Cardiac septum (tissue), 1 donor: ENCODE measurements at places on chromosomes 12 and 14. TPM values are rescaled to one million over a fixed set of nuclear protein-coding genes. Genes with fewer than 3 reads are reported as not detected.

JPH4 gene
- 0.19 TPM for total RNA-seq

AKAP3 gene
- total RNA-seq, result 2.6 TPM

SCN8A gene
- total RNA-seq, result 0.19 TPM

CD4 gene
- total RNA-seq, result 3.8 TPM

POTEM gene
- not detected for total RNA-seq

TAS2R19 gene
- 1.5 TPM for total RNA-seq
